ENCODE measurements at places on chromosomes 6 and 20.

DNA sequence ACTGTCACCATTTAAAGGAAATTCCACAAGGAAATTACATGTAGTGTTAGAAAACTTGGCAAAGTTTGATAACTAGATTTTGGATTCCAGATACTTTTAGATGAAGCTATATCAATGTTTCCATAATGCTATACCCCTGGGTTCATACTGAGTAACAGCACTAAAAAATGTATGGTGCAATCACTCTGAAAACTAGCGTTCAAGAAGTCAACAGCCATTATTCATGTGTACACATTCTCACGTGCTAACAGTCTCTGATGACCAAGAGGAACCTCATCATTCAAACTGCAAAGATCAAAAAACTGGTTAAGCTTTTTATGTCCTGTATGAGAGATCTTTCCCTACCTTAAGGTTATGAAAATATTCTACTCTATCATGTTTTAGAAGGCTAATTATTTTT, 197.6 kb downstream of the GMDS start:
- no peak for DNase-seq

DNA sequence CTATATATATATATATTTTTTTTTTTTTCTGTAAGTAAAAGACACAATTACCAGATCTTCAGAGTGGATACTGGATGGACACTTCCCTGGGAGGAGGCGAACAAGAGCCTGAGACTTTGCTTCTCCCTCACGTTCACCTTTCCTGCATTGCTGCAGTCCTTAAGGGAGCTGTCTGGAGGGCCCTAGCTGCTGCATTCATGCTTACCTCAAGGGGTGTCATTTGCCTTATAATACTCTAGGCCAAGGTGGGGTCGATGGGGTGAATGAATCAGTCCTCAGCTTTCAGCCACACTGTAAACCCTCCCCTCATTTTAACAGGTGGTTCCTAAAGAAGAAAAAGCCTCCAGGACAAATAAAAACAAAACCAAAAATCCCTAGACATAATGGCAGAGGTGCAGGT, 34.8 kb upstream of the CD83 start:
- no peak for DNase-seq

- DNase-seq = no peak
These were observed 53.3 kb downstream of the PLEKHG1 start for GRCh38 chr6:150652848-150653613.

GRCh38 chr20:49676581-49677291, 36.9 kb downstream of the B4GALT5 start:
- no peak for DNase-seq

- no peak for DNase-seq
These were observed 478.4 kb upstream of the SOX4 start for GRCh38 chr6:21115111-21115510.

GRCh38 chr20:52031206-52031562, 160.4 kb downstream of the ZFP64 start:
- no peak for DNase-seq

DNA sequence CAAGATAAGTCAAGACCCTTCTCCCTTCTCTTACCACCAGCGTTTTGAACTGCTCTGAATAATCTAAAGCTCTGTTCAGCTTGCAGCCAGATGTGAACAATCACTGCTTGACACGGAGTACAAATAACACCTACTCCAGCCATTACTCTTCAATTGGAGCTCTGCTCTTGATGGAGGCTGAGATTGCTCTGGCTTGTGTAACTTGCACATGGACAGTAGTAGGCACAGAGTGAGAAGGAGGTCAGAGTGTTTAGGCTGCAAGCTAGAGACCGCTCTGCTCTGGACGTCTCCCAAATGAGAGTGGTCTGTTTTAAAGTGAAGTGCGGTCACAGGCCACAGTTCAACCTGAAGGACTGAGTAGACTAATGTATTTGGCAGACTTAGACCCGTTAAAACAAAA, 158.3 kb downstream of the HDGFL1 start:
- no peak for DNase-seq

GRCh38 chr6:111417181-111417585, 65.8 kb downstream of the REV3L start:
- no peak for DNase-seq

DNA sequence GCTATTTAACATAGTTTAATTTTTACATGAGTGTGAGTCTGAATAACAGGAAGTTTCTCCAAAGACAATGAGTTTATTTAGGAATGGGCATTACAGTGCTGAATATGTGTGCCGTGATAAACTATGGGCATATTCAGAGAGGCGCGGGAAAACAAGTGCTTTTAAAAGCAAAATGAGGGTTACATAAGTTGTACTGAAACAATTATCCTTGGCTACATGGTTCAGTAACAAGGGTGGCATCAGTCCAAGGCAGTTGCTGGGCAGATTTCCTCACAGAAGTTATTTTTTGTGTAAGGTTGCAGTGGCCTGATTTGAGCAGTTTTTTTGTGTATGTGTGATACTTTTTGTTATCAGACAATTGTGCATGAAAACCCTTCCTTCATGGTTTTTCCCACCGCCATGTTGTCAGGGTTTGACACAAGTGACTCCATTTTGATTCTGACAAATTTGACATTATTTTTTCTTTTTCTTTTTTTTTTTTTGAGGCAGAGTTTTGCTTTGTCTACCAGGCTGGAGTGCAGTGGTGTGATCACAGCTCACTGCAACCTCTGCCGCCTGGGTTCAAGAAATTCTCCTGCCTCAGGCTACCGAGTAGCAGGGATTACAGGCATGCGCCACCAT, 22.3 kb upstream of the PXDC1 start:
- DNase-seq = no peak

- no peak for DNase-seq
These were observed 181.9 kb downstream of the ZFAND3 start for GRCh38 chr6:38001386-38001785.

DNA sequence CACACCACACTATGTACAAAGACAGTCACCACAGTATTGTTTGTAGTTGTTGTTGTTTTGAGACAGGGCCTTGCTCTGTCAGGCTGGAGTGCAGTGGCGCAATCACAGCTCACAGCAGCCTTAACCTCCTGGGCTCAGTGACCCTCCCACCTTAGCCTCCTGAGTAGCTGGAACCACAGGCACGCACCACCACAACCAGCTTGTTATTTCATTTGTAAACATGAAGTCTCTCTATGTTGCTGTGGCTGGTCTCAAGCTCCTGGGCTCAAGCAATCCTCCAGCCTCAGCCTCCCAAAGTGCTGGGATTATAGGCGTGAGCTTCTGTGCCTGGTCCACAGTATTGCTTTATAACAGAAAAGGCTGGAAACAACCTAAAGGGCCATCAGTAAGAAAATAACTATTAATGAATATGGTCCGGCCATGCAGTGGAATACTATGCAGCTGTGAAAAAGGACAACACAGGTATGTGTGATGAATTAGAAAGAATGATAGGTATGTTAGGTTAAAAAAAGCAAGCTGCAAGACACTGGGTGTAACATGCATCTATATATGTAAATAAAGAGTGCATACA, 30.0 kb upstream of the PTGIS start:
- DNase-seq = no peak

- DNase-seq = no peak
These were observed 68.8 kb downstream of the CDC5L start for GRCh38 chr6:44456070-44456965.

DNA sequence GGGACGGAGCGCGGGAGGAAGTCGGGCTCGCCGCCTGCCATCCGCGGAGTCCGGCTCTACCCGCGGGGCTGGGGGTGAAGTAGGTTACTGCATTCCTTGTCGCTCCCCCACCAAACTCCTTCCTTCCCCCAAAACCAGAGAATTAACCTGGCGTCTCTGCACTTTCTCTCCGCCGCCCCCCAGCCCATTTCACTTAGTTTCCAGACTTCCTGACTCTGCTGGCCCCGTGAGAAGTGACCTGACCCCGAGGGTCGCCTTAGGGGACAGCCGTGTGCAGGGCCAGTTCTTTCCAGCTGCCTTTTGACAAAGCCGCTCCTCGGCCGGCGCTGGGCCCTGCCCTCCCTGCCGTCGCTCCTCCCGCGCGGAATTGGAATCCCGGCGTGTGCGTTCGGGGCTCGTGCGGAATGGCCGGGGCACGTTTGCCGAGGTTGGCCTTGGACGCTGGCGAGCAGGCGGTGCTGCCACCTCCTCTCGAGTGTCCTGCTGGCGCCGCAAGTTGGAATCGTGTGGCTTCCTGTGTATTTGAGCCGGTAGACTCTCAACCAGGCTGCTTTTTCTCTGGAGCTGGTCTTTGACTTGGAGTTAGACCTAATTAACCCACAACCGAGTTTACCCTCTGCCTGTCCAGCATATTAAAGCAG, 650 bp downstream of the DCBLD1 start:
- DNase-seq = no peak

DNA sequence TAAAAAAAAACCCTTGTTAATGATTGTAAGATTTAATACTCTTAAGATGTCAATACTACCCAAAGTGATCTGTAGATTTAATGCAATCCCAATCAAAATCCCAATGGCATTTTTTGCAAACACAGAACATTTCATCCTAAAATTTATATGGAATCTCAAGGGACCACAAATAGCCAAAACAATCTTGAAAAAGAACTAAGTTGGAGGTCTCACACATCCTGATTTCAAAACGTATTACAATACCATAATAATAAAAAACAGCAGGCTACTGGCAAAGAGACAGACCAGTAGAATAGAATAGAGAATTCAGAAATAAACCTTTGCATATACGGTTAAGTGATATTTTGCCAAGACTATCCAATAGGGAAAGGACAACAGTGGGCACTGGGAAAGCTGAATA, 331.9 kb upstream of the JARID2 start:
- DNase-seq = no peak

DNA sequence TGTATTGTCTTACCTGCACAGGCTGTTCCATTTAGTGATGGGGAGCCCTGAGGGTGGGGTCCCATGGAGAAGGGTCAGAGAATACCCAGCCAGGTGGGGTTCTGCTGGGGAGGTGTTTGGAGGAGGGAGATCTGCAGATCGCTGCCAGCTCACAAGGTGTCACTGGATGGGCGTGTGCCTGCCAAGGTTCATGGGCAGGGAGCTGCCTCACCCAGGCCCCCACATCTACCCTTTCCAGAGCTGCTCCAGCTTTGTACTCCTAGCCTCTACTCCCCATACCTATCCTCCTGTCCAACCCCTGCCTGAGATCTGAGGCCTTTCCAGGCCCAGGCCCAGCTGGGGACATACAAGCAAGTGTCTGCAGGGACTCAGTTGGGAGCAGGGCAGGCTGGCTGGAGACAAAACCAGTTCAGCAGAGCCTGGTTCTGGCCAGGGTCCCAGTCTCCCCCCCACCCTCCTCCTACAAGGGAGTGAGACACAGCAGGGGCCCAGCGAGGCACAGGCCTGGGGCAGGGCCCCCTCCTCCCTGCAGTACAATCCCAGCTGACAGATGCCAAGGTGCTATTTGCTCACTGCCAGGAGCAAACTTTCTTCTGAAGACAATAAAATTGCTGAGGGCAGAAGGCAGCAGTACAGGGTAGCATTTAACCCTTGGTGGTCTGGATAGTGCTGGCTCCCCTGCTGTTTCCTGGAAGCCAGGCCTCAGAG, 19.7 kb downstream of the SPDEF start:
- DNase-seq = no peak

DNA sequence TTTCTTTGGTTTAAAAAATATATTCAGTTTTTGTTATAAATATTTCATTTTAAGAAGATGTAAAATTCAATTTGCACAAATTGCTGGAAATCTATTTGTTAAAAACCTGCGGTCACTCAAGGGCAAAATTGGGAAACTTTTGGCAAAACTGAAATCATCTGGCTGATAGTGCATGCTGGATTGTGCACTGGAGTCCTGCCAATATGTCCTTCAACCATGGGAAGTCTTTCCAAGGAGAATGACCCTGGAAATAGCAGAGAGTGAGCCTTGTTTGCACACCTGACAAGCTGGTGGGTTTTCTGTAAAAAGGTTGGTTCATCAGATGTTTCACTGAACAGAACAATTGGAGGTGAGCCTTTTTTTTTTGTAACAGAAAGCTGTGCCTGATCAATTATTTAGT, 413.5 kb downstream of the BTBD3 start:
- DNase-seq = no peak

DNA sequence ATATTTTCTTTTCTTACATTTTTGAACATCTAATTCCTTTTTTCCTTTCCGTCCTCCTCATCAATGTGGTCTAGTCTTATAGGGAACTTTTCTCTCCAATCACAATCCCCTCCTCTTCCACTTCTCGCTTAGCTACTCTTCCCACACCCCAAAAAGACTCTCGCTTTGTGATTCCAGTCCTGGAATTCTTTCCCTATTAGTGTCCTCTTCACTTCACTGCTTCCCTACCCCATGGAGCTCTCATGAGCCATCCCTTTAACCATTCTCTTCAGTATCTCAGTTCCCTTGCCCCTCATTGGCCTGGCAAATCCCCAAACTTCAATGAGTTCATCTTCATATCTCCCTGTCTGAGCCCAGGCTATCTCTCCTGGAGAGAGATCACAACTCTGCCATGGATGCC, 55.3 kb upstream of the CEP85L start:
- no peak for DNase-seq

DNA sequence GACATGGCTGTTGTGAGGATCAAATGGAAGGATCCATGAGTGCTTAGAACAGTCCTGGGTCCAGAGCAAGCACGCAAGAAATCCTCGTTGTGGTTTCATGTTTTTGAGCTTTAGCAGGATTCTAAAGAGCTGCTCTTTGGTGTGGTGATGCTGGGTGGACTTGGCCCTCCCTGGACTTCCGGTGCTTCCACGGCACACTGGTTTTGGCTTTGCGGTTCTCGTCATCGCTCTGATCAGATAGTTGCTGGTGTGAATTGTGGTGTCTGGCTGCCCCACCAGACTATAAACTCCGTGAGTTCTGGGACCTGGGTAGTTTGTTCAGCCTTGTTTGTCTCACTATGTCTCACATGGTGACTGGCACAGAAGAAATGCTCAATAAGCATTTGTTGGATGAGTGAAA, 3.3 kb downstream of the HNF4A start:
- DNase-seq = no peak

DNA sequence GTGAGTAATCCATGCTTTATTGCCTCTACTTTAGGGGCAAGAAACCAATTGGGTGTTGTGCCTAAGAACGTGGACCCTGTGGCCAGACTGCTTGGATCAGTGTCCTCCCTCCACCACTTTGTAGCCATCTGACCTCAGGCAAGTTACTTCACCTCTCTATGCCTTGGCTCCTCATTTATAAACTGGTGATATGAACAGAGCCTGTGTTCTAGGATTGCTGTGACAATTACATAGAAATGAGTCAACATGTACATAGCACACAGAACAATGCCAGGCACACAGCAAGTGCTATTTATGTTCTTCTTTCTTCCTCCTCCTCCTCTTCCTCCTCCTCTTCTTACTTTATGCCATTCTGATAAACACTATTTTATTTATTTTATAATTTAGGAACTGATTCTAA, 339.4 kb downstream of the CD83 start:
- DNase-seq = no peak

All from stimulated activated CD8-positive, alpha-beta memory T cell treated with anti-CD3 and anti-CD28 coated beads, Interleukin-4, amount 100 ng/mL, for 4 hours (primary cell).